ENCODE measurements at places on chromosomes 12 and 14. TPM values are rescaled to one million over a fixed set of nuclear protein-coding genes. Genes with fewer than 3 reads are reported as not detected.

- no peak for ATAC-seq
These were observed 117.9 kb downstream of the PDE3A start for GRCh38 chr12:20486233-20486632.

GRCh38 chr12:87332987-87333726, 696.0 kb downstream of the C12orf50 start:
- ATAC-seq, result no peak

- ATAC-seq, result no peak
These were observed 611 bp downstream of the SARNP start for GRCh38 chr12:55816881-55817344.

The GON7 gene
- 9.8 TPM for total RNA-seq

The ST8SIA1 gene
- total RNA-seq, result 1.5 TPM

DNA sequence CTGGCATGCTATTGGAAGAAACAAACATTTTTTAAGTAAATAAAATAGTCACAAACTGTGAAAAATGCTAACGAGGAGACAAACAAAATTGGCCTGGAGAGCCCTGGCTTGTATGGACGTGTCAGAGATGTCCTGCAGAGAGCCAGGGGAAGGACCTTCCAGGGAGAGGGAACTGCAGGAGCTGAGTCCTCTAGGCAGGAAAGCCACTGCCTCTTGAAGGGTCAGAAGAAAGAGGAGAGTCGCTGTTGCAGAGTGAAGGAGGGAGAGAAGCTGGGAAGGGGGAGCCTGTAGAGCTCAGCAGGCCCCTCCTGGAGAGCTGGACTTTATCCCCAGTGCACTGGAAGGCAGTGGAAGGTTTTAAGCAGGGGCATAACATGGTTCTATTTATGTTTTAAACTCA, 80.3 kb upstream of the PWP1 start:
- no peak for ATAC-seq

DNA sequence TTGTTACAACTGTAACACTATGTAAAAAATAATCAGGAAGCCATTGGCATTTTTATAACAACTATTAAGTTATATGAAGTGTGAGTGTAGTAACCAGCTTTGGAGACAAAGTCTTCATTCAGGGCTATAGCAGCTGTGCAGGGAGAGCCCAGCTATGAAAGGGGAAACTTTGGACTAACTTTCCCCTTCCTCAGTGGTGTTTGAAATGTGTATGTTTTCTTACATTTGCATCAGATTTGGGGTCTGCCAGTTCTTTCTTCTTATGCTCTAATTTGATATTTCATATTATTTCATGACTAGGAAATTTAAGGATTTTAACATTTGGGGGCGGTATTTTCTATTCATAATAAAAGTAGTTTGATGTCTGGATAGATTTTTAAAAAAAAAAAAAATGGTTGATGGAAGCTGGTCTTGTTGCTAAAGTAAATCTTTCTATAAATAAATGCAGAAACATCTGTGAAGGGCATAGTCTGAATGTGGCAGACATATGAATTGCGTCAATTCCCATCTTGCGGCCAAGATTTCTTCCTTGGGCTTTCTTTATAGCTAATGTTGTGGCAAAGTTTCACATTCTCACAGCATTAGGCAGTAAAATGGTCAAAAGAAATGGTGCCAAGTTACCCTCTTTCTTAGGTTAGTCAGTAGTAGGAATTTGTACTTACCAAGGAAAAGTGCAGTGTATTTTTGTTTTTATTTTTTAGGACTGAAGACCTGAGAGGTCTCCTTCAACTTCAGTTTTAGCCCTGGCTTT, 35.6 kb downstream of the RASSF8 start:
- ATAC-seq, result no peak

DNA sequence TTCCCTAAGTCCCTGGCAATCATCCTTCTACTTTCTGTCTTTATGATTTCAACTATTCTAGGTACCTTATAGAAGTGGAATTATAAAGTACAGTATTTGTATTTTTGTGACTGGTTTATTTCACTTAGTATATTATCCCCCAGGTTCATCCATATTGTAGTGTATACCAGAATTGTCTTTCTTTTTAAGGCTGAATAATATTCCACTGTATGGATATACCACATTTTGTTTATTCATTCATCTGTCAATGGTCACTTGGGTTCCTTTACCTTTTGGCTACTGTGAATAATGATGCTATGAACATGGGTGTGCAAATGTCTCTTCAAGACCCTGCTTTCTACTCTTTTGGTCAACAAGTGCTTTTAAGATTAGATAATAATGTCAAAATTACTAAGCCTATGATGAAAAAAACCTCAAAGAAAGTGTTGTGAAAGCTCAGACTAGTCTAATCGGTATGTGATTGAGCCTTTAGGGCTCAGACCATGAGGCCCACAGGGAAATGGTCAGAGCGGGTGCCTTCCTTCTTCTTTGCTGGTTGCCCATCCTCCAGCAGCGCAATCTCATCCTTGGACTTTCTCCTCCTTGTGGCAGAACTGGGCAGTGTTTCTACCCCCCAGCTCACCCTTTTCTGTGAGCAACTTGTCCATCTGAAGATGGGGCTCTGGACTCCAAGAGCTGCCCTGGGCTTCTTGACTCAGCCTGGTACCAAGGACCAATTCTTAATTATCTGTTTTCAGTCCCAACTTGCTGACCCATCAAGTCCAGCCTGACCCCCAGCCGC, 105.4 kb downstream of the TTC8 start:
- ATAC-seq, result no peak

- ATAC-seq, result peak; percentile 37
These were observed 24.3 kb downstream of the PPP1CC start for GRCh38 chr12:110718222-110718908.

- no peak for ATAC-seq
These were observed 77.5 kb upstream of the EEA1 start for GRCh38 chr12:93006471-93007208.

The GARIN6 gene
- not detected for total RNA-seq

The TMEM132C gene
- total RNA-seq, result 0.16 TPM

GRCh38 chr12:12265571-12266388, 1.1 kb downstream of the LRP6 start:
- no peak for ATAC-seq

DNA sequence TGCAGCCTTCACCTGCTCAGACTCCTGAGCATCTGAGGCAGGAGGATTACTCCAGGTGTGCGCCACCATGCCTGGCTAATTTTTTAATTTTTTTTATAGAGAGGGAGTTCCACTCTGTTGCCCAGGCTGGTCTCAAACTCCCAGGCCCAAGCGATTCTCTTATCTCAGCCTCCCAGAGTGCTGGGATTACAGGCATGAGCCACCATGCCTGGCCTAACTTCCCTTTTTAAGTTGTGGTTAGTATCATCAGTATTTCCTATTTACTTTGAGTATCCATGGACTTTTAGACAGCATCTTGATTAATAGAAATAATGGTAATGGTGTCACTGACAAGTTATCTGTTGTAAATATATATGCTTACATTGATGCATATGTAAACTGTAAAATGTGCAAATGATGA, 116.9 kb downstream of the FGD4 start:
- no peak for ATAC-seq

The ASIC1 gene
- total RNA-seq, result 2.1 TPM

- no peak for ATAC-seq
These were observed 10.2 kb downstream of the HEATR5A start for GRCh38 chr14:31410048-31410650.

GRCh38 chr12:123089631-123090353, 61.1 kb downstream of the PITPNM2 start:
- ATAC-seq, result peak; percentile 67

- ATAC-seq, result peak; percentile 45
These were observed 30.6 kb upstream of the ULK1 start for GRCh38 chr12:131863711-131864396.

The EXOC3L4 gene
- 0.20 TPM for total RNA-seq

- no peak for ATAC-seq
These were observed 297.5 kb upstream of the SOX5 start for GRCh38 chr12:24246934-24247333.

- ATAC-seq, result no peak
These were observed 64.7 kb downstream of the RIMBP2 start for GRCh38 chr12:130651188-130651959.

The TEX52 gene
- not detected for total RNA-seq

- no peak for ATAC-seq
These were observed 545 bp downstream of the PPFIA2 start for GRCh38 chr12:81758421-81759189.

The TAS2R7 gene
- not detected for total RNA-seq

- ATAC-seq, result peak; percentile 1
These were observed 1.7 kb downstream of the MMP17 start for GRCh38 chr12:131829791-131830334.

GRCh38 chr14:79011920-79012204, 841.7 kb downstream of the NRXN3 start:
- no peak for ATAC-seq

GRCh38 chr12:122407208-122407607, 15.3 kb downstream of the CLIP1 start:
- ATAC-seq, result no peak

GRCh38 chr12:91274916-91275315, 92.3 kb upstream of the DCN start:
- ATAC-seq, result no peak

The IGFBP6 gene
- total RNA-seq, result 50.5 TPM

DNA sequence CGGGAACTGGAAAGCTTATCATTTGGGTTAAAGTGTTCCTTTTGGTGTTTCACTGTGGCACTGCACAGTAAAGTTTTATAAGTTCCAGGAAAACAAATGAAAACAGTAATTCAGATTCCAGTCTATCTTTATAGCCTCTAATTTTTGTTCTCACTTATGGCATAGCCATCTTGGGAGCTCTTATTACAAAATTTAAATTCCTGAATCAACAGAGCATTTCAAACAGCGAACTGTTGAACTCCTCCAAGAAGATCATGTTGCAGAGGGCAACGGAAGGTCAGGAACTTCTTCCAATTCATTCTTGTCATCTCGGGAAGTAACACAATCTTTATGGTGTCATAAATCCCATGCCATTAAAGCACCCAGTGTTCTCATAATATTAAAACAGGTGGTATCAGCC, 229.1 kb downstream of the KCNC2 start:
- no peak for ATAC-seq

- ATAC-seq, result no peak
These were observed 23.7 kb downstream of the ABCD2 start for GRCh38 chr12:39595928-39596327.

- ATAC-seq, result no peak
These were observed 827.9 kb downstream of the BCL11B start for GRCh38 chr14:98444077-98444476.

- peak; percentile 74 for ATAC-seq
These were observed 24.9 kb upstream of the FZD10 start for GRCh38 chr12:130137040-130138018.

The LDHB gene
- total RNA-seq, result 251 TPM

The LALBA gene
- not detected for total RNA-seq

GRCh38 chr14:62768753-62769152, 276.5 kb downstream of the KCNH5 start:
- ATAC-seq, result no peak

The RNU7-1 gene
- total RNA-seq, result not detected

- ATAC-seq, result peak; percentile 32
These were observed 905 bp downstream of the CISTR start for GRCh38 chr12:53750812-53751335.

The GUCY2C gene
- 0.20 TPM for total RNA-seq

The PTHLH gene
- total RNA-seq, result 19.0 TPM

DNA sequence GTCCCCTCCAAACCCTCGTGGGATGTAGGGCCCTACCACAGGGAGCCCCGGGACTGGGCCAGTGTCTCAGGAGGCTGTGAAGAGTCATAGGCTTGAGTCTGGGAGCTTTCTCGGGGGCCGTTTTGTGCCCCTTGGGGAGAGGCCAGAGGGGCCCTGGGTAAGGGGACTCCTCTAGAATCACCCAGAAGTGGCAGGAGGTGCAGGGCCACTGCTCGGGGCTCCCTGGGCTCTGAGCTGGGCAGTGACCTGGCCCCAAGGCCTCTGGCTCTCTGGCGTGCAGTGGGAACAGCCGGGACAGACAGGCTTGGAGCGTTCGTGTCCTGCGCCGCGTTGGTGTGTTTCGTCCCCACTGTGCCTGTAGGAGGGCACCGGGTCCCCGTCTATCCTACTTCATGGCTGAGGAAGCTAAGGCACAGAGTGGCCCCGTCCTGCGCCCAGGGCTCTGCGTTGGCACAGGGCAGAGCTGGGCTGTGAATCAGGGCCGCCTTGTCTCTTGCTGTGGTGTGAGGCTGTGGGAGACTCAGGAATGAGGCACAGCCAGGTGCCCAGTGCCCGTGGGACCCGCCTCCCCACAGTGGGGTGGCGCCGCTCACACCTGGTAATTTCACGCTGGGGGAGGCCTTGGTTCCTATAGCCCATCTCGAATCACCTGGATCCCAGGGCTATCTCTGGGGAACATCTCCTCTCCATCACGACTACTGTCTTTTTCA, 23.8 kb upstream of the KIF26A start:
- no peak for ATAC-seq
